Iris pigment epithelial cell (primary cell): ENCODE measurements at places on chromosomes 11 and 22.

DNA sequence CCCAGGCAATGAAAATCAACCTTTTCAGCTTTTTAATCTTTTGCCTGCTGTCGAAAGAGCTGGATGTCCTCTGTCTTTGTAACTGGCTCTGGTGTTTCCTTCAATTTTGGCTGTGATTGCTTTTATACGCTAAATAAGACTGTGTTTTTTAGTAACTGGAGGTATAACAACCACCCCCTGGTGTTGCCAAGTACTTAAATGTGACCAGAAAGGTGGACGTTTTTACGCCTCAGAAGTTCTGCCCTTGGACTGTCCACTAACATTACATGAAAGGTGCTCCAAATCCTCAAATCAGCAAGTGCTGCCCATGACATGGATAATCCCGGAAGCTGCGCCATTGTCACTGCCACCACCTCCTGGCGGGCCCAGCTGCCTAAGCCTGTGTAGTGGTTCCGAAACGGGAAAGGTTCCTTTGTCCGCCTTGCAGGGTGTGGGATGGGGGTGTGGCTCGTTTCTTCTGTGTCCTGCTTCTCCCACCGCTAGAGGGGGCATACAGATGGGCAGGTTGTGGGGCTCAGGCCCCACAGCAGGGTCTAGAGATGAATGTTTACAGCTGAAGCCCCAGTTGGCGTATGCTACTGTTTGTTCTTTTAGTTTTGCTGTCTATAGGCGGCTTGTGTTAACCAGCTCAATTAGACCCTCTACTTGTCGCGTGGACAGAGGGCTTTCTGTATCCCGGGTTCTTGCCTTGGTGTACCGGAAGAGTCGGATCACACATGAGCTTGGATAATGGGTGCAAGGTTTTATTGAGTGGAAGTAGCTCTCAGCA, 82.2 kb upstream of the SEPTIN5 start:
- DNase-seq, result peak; percentile 36

DNA sequence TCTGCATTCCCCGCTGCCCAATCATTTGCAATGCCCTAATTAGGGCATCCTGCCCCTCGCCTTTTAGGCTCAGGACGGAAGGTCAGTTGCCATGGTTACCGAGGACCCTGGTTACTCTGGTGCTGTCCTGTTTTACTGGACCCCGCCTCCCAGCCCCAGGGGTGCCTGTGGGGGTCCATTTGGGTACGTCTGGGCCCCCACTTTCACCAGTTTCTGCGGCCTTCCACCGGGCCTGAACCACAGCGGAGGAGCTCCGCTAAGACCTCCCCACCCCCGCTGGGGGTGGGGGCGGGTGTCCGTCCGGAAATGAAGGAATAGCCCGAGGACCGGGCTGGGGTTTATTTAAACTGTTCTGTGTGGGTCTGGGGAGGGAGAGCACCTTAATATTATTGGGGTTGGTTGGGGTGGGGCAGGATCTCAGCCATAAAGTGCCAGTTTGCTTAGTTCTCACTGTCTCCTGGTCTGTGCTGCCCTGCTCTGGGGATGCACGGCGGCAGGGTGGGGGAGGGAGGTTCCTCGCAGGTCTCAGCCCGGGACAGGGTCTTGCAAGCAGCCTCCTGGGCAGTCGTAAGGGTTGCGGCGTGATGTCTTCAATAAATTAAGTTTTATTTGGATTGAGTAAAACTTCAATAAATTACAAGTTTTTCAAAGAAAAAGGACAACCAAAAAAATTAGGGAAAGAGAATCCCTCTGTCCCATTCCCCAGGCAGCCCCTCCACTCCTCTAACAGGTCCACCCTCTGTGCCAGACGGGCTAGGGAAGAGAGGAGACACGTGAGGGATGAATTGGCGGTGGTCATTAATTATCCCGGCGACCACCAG, 5.3 kb downstream of the PHOX2A start:
- no peak for DNase-seq

DNA sequence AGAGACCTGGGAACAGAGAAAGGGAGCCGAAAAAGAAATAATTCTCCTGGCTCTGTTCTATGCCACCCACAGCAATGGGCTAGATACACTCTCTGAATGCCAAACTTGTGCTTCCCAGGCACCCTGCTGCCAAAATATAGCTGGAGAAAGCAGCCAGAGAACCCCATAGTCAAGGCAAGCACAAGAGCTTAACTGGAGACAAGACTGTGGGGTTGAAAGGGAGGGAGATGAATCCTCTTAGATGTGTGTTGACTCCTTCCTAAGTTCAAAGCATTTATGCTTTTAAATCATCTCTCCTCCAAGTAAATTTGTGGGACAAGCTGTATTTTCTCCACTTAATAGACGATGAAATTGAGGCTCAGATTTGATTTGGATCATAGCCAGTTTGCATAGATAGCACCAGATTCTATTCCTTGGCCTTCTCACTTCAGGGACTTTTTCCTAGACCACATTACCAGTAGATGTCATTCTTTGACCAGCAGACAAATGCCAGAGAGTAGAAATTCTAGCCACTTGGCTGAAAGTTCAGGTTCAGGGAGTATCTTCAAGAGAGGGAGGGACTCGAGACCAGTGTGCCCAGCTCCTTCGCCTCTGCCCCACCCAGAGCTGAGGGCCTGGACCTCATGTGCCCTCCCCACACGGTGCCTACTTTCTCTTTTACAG, 16.5 kb upstream of the ETS1 start:
- no peak for DNase-seq

DNA sequence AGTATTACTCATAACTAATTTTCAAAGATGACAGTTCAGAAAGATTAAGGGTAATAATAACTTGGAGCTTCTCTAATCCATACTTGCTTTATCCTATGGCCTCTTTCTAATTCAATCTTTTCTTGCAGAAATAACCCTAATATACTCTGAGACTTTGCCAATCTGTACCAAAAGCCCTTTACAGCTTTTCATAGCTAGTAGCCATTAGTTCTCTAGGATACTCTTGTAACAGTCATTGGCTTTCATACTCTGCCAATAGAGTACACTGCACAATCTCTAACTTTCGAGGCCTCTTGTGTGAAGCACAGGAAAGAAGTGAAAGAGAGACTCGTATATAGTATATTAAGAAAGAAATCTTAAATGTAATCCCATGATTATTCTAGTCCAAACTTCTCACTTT, 38.1 kb downstream of the SLC36A4 start:
- DNase-seq, result no peak

GRCh38 chr11:118643142-118643994, 36.0 kb downstream of the PHLDB1 start:
- no peak for DNase-seq
